ENCODE measurements at places on chromosomes 2 and 18. TPM values are rescaled to one million over a fixed set of nuclear protein-coding genes. Genes with fewer than 3 reads are reported as not detected.

DNA sequence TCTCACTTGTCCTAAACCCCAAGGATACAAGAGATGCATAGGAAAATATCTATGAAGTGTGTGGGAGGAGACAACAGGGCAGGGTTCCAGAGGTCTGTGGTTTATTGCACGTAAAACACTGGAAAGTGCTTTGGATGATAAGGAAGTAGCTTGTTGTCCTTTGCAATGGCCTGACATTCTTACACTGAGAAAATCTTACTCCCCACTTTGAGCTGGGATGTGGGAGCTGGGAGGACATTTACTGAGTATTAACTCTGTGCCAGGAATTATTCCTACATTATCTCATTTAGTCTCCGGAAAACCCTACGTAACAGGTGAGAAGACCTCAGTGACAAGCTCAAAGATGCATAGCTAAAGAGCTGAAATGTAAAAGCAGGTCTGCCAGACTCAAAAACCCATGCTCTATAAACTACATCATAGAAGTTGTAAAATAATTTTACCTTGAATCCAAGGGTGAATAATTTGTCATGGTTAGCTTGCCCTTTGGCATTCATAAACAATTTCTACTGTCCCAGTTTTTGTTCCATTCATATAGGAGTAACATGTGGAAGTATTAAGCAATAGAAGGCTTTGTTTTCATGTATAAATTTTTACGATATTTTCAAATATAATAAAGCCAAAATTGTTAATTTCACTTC lies 9.2 kb upstream of the GALNT3 start:
- no peak for DNase-seq

DNA sequence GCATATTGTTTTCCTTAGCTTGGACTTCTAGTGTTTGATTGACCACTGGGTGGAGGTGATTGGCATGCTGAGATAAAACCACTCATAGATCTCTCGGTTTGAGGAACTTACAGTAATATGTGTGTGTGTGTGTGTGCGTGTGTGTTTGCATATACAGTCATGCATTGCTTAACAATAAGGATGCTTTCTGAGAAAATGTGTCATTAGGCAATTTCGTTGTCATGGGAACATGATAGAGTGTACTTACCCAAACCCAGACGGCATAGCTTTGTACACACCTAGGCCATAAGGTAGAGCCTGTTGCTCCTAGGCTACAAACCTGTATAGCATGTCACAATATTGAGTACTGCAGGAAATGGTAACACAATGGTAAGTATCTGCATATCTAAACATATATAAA lies 167.3 kb downstream of the NYAP2 start:
- DNase-seq, result no peak

DNA sequence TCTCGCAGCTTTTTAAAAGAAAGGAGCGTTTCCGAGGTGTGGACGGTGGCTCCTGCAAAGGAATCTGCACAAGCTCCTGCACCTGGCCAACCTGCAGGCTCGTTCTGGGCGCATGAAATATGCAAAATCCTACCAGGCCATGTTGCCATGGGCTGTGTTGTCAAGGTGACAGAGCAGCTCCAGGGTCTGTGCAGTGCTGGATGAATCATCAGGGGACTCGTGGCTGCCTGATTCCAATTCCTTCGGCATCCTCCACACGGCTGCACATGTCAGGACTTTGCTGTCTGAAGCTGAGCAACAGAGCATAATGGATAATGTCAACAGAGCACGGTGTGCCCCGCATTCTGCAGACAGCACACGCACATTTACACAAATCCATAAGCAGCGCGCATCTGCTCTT lies 120.5 kb downstream of the EIPR1 start:
- DNase-seq, result no peak

DNA sequence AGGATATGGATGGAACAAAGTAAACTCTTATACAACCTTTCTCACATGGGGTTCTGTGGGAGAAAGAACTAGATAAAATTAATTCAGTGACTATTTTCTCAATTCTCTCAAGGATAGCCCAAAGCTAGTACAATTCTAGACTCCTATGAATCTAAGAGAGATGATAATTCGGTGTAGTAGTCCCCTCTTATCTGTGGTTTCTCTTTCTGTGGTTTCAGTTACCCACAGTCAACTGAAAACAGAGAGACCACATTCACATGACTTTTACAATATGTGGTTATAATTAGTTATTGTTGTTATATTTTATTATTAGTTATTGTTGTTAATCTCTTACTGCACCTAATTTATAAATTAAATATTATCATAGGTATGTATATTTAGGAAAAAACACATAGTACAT lies 53.5 kb upstream of the C2orf15 start:
- no peak for DNase-seq

Gene CHST9
- polyA plus RNA-seq, result 2.4 TPM

Gene MBP
- polyA plus RNA-seq, result 9.7 TPM
